ENCODE measurements at places on chromosomes 1 and 21.

GRCh38 chr21:25561668-25562641 lies 45.3 kb downstream of the MRPL39 start:
- no peak for DNase-seq

GRCh38 chr21:36297938-36298572 lies 21.9 kb upstream of the MORC3 start:
- DNase-seq: no peak

DNA sequence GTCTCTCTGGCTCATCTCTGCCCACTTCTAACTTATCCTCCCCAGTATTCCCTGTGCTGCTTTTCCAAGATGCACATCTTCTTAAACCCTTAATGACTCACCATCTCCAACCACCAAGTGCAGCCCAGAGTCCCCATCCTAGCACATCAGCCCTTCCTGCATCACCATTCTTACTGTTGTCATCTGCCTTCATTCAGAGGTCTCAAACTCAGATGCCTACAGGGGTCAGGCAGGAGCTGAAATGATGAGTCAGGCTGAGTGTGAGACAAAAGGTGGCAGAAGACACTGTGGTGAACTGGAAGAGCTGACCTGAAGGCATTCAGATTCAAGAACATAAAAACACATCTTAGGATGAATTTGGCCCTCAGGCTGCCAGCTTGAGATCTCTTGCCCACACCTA lies 34.6 kb downstream of the OLFML2B start:
- DNase-seq: no peak

DNA sequence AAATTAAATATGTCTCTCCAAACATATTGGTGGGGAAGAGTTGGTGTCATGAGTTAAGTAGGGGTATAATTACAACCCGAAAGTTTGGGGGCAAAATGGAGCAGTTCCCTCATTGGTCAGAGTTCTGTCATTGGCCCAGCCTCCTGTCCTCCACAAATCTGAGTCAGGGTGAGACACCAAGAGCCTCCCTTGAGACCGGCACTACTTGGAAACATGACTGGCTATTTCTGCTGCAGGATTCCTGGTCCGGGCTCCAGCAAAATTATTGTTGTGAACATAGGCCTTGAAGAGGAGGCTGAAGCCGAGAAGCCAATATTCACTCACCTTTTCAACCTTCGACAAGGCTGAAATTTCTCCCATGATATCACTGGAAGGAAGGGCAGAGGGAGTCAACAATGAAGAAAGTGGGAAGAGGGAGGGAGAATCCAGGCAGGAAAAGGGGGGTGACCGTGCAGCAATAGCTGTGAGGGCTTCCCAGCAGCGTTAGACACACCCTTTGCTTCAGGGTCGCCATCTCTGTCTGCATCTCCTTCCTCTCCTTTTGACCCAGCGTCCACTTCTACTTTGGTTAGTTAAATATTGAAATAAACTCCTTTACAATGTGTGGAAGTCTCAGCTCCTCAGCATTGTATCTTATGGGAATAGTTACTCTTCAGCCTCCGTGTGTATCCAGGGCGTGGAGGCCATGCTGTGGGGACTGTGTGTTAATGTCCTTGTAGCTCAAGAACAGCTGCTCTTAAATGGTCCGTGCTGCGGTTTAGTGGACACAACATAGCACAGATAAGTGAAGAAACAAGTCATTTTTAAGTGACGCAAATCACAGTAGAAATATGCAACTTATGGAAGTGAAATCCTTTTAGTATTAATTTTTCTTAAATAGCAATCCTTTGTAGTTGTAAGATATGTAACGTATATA lies 307.4 kb downstream of the DISC1 start:
- no peak for DNase-seq

GRCh38 chr1:167805041-167805556 lies 83.3 kb downstream of the MPZL1 start:
- DNase-seq: no peak

DNA sequence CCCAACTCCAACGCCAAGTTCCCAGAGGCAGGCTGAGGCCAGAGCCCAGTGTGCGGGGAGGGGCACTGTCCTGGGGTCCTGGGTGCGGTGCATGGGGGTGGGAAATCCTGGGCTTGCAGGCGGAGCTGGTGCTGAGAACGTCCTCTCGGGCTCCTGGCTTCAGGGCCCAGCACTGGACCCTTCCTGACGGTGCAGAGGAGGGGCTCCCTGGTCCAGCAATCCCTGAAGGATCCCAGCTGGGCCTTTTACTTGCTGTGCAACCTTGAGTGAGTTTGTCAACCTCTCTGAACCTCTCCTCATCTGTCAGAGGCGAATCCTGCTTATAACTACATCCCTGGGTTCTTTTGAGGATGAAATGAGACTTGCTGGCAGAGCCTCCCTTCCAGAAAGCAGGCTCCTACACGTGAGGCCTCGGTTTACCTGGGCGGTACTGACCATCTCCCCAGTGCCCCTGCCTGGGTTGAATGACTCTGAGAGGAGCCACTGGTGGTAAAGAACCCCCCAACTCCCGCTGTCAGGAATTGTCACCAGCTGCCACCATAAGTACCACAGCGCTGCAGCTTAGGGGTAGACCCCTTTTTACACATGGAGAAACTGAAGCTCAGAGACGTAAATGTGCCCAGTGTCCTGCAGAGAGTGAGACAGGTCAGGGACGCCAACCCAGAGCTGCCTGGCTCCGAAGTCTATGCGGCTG lies 77.3 kb downstream of the DHRS3 start:
- DNase-seq: no peak

DNA sequence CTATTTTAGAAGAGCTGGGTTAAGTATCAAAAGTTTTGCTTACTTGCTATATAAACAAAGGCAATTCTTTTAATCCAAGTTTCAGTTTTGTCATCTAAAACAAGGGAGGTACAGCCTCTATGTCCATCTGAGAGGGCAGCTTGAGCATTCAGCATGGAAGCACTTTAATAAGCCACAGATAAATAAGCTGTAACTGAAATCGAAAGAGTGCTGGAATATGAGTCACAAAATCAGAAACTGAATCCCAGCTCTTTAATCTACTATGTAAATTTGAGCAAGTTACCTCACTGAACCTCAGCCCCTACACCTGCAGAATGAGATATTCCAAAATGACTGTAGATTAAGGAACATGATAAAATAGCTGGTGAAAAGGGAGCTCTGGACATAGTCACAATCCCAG lies 80.0 kb upstream of the HP1BP3 start:
- DNase-seq: no peak

DNA sequence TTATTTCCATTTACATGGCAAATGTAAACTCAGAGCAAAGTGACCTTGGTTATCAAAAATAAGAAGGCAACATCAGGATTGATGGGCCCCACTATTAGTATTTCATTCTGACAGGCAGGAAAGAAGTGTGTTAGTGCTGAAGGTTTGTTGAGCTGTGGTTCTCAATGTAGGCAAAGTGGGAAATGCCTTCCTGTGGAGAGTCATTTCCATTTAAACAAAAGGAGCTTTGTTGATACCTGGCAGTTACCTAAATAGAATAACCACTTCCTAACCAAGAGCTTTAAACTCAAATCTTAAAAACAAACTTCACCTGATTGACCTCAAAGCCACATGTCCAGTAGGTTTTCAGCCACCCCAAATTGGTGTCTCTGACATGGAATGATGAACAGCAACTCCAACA lies 579.9 kb upstream of the BEND5 start:
- no peak for DNase-seq

DNA sequence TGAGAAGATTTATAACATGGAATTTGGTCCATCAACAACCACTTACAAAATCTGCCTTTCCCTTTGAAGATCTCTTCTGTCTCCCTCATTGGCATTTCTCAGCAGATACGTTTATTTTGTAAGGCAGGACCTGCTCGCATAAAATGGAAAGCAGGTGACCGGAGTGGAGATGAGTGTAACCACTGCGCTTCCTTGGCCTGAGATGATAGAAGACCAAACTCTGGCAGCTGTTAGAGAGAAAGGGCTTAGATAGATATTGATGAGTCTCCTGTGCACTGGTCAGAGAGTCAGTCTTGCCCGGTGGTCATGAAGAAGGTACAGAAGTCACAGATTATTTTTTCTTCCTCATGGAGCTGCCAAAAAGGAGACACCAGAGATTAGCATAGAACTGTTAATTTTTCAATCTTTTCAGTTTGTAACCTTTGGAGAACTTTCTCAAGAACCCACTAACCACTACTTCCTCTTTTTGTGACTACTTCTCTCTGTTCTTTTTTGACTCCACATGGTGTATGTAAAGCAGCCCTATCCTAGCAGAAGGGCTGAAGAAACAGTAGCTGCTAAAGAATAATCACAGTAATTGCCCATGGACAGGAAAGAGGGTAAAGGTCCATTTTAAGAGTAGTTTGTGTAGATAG lies 47.6 kb downstream of the FCRL3 start:
- no peak for DNase-seq

DNA sequence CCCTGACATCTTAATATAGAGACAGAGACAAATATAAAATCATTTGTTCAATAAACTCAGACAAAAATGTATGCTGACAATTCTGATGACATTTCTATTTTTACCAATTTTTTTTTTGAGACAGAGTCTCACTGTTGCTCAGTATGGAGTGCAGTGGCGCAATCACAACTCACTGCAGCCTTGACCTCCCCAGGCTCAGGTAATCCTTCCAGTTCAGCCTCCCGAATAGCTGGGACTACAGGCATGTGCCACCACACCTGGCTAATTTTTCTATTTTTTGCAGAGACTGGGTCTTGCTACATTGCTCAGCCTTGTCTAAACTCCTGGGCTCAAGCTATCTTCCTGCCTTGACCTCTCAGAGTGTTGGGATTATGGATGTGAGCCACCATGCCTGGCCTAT lies 13.6 kb upstream of the SIKE1 start:
- no peak for DNase-seq

- no peak for DNase-seq
These were observed 67.0 kb downstream of the BACH1 start for GRCh38 chr21:29365661-29366265.

- peak; percentile 62 for DNase-seq
These were observed 6.2 kb upstream of the EFCAB14 start for GRCh38 chr1:46724991-46725735.

DNA sequence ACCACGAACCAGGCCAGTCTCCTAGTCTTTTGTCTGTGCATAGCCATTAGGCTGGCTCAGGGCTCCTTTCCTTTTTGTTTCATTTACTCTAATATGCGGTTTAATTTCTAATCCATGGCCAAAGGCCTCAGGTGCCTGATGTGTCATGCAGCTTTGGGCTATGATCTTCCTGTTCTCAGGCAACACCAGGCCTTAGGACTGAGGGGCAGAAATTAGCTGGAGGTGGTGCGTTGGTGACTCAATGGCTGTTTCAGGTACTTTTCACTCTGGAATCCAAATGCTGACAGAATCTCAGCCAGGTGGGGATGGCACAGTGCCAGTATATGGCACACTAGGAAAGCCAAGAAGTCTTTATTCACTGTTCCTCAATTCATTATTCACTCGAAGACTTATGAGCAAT lies 105.3 kb downstream of the CACNA1E start:
- no peak for DNase-seq

GRCh38 chr1:166272155-166272554 lies 105.4 kb upstream of the FAM78B start:
- DNase-seq: no peak

DNA sequence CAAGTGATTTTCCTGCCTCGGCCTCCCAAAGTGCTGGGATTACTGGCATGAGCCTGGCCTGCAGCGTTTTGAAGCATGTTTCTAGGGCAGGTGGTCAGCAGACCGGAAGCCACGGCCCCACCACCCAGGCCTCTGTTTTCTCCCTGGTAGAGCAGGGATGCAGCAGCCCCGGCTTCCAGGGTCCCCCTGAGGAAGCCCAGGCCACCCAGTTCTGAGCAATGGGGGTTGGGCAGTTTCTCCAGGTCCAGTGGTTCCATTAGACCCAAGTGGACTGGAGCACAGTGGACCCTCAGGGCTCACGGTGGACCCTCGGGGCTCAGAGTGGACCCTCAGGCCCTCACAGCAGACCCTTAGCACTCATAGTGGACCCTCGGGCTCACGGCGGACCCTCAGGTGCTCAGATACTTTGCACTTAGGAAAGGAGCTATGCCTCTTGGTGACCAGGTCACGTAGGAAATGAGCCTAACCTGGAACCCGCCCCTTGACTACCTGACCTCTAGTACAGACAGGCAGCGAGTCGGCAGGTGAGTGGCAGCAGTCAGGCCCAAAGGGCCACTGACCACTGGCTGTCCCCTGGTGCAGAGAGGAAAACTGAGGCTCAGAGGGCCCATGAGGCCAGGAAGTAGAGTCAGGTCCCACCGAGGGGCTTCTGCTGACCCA lies 4.6 kb upstream of the FNDC10 start:
- DNase-seq: no peak

- no peak for DNase-seq
These were observed 23.6 kb downstream of the DYRK3 start for GRCh38 chr1:206658981-206659273.

- DNase-seq: no peak
These were observed 55.0 kb upstream of the PAXBP1 start for GRCh38 chr21:32826329-32827167.

- no peak for DNase-seq
These were observed 17.0 kb upstream of the MACF1 start for GRCh38 chr1:39187275-39188046.

GRCh38 chr21:36815284-36815683 lies 116.4 kb downstream of the SIM2 start:
- DNase-seq: no peak

GRCh38 chr1:9441451-9442133 lies 97.7 kb upstream of the SLC25A33 start:
- DNase-seq: no peak

- DNase-seq: no peak
These were observed 16.8 kb upstream of the PDIK1L start for GRCh38 chr1:26094677-26095383.

- no peak for DNase-seq
These were observed 933 bp downstream of the C1orf35 start for GRCh38 chr1:228101994-228102790.

- no peak for DNase-seq
These were observed 6.8 kb upstream of the EFCAB14 start for GRCh38 chr1:46725736-46726108.

- DNase-seq: no peak
These were observed 132.0 kb downstream of the ZBTB18 start for GRCh38 chr1:244183037-244183436.

DNA sequence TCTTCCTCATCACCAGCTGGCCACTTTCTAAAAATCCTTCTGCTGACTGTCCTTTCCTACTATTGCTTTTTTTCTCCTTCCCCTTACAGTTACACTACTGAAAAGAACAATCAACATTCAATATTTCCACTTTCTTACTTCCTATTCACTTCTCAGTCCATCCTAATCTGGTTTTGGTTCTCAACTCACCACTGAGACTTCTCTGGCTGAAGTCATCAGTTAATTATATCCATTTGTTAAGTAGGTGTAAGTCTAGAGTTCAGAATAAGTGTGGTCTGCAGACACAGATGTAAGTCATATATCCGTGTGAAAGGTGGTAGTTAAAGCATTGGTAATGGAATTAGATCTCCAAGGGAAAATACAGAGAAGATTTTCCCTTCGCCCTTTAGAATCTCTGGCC lies 21.4 kb downstream of the PEA15 start:
- no peak for DNase-seq

GRCh38 chr1:95043141-95043980 lies 29.4 kb downstream of the ALG14 start:
- peak; percentile 43 for DNase-seq

GRCh38 chr21:45169001-45169400 lies 94.6 kb downstream of the ADARB1 start:
- DNase-seq: no peak
